ENCODE measurements at places on chromosomes 13 and 19.

DNA sequence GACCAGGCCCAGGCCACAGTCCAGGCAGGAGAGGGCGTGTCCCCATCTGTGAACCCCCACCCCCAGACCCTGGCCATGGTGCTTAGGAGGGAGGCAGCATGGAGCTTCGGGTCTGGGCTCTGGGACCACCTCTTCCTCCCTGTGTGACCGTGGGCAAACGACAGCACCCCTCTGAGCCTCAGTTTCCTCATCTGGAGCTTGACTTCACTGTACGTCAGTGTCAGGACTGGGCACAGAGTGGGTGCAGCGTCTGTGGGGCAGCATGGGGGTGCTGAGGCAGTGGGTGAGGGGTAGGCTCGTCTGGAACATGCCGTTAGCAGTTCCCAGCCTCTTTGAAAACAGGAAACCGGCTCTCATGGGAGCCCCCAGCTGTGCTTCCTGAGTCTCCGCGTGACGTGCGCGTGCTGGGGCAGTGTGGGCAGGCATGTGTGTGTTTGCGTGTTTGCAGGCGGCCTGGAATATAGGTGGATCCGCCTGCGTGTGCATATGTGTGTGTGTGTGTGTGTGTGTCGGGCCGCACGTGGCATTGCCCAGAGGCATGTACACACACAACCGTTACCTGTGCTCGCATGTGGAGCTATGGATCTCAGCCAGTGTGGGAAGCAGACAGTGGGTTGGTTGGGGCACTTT, 15.8 kb downstream of the ARRDC2 start:
- DNase-seq: no peak

GRCh38 chr19:28419312-28419711, 793.6 kb downstream of the UQCRFS1 start:
- DNase-seq: no peak

DNA sequence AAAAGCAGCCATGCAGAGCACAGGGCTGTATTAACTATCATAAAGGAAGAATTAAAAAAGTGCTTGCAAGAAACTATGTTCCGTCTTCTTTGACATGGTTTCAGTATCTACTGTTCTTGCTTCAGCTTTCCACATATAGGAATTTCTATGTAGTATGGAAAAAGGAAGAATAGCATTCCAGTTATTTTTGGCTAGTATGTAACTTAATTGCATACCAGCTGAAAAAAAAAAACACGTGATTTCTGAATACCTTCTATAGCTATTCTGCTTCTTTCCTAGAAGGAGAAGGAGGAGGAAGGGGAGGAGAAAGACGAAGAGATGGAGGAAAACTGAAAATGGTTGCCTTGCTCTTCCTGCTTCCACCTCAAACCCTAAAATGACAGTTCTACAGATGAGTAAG, 619.0 kb downstream of the KCTD12 start:
- DNase-seq: no peak

DNA sequence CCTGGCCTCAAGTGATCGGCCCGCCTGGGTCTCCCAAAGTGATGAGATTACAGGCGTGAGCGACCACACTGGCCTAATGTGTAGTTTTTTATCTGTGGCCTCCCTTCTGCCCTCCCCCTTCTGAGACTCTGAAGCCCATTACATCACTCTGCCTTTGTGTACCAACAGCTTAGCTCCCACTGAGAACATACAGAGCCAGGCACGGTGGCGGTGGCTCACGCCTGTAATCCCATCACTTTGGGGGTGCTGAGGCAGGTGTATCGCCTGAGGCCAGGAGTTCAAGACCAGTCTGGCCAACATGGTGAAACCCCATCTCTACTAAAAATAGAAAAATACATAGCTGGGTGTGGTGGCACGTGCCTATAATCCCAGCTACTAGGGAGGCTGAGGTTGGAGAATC, 12.6 kb downstream of the NCR1 start:
- DNase-seq: no peak

- DNase-seq: no peak
Measured at GRCh38 chr19:5078182-5078581, 109.3 kb downstream of the KDM4B start.

DNA sequence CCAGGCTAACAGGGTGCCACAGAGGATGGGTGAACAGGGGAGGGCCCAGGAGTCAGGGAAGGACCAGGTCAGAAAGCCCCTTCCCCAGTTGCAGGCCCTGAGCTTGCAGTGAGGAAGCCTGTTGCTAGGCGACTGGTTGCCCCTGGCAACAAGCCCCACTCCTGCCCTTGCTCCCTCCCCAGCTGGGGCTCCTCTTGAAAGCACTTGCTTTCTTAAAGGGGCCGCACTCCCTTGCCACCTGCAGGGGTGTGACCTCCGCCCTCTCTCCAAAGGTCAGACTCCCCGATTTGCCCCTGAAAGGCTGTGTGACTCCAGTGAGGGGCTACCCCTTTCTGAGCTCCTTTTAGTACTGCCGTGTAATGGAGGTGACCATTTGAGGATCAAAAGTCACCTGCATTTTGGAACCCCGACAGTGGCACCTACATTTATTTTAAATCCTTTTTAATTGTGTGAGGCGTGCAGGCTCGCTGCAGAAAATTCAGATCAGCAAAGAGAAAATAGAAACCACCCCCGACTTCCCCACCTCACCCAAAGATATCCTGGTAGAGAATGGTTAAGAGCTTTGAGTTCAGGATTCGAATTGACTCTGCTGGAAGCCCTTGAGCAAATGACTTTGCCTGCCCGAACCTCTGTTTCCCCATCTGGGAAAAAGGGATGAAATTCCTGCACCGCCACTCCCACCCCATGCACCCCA, 4.8 kb downstream of the FCHO1 start:
- DNase-seq: peak; percentile 95

GRCh38 chr19:18809149-18809868, 18.2 kb upstream of the COMP start:
- no peak for DNase-seq

DNA sequence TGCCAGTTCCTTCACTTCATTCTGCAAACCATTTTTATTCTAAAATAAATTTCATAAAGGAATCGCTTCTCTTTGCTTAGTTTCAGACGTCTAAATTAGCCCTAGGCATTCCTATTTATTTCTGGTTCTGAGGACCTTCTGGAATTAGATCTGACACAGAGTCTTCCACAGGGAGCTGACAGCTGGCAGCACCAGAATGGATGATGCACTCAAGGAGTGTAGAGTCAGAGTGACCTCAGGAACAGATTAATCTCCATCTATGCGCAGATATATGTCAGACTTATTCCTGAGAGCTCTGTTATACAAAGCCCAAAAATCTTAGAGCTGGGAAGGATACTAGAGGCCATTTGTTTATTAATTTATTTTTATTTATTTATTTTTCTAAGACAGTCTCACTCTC, 450.8 kb downstream of the HS6ST3 start:
- peak; percentile 85 for DNase-seq

DNA sequence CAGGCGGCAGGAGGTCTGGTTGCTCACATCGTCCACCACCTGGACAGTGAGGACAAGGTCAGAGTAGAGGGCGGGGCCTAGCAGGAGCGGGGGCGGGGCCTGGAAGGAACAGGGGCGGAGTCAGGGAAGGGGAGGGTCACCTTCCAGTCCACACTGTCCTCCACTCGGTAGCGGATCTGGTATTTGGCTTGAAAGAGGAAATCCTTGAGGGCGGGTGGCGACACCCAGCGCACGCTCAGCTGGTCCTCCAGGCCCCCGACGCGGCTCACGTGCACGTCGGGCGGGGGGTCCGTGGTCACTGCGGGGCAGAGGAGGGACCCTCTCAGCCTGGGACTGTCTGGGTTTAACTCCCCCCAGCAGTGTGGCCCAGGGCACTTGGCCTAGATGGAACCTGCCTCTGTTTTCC, 8.2 kb downstream of the REX1BD start:
- DNase-seq: peak; percentile 40

- DNase-seq: peak; percentile 48
Measured at GRCh38 chr19:4566402-4567051, 7.0 kb upstream of the SEMA6B start.

- DNase-seq: no peak
Measured at GRCh38 chr19:12867120-12868099, 13.8 kb downstream of the DNASE2 start.

DNA sequence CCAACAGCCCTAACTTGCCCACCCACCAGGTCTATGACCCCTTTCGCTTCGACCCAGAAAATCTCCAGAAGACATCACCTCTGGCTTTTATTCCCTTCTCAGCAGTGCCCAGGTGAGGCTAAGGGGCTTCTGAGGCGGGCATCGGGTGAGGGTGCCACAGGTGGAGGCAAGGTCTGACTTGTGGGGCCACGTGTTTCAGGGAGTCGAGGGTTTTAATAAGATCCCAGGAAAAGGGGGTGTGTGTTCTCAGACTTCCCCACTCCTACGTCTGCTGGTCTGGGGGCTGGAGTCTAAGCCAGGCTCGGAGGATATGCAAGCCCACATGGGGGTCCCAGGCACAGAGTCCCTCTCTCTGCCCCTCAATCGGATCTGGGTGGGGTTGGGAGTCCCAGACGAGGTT, 30.9 kb upstream of the CYP4F8 start:
- no peak for DNase-seq

DNA sequence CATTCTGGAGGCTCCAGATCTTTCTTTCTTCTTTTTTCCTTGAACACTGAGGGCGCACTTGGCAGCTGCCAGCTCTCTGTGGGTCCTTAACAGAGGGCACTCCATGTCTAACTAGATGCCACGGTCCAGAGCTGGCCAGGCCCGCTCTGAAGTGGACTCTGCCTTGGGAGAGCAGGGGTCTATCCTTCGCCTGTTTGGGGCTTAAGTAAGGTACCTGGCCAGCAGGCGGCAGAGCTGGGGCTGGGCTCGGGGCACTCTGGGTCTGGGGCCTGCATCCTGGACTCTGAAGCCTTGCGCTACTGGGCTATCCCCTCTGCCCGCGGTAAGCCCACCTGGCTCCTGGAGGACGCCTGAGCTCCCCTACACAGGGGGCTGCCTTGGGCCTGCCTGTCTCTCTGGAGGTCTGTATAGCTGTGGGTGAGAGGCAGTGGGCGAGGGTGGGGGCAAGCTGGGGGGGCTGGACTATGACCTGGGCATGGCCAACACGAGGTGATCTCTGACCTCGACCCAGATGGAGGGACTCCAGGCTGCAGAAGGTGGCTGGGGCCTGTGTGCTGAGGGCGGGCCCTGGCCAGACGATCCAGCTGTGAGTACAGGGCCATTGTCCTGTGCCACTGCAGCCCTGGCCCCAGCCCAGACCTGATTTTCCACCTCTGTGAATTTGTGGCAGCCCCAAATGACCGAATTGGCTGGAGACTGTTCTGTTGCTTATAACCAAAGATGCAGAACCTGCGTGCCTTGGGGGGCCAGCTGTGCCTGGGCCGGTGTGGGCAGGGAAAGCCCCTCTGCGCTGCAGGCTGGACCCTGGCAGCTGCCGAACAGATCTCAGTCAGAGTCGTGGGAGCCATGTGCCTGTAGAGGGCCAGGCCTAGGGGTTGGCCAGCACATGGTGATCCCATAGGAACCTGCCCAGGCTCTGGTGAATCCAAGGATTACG, 26.5 kb downstream of the CEBPG start:
- DNase-seq: no peak

GRCh38 chr19:48292798-48293197, 22.9 kb downstream of the ZNF114 start:
- DNase-seq: no peak

DNA sequence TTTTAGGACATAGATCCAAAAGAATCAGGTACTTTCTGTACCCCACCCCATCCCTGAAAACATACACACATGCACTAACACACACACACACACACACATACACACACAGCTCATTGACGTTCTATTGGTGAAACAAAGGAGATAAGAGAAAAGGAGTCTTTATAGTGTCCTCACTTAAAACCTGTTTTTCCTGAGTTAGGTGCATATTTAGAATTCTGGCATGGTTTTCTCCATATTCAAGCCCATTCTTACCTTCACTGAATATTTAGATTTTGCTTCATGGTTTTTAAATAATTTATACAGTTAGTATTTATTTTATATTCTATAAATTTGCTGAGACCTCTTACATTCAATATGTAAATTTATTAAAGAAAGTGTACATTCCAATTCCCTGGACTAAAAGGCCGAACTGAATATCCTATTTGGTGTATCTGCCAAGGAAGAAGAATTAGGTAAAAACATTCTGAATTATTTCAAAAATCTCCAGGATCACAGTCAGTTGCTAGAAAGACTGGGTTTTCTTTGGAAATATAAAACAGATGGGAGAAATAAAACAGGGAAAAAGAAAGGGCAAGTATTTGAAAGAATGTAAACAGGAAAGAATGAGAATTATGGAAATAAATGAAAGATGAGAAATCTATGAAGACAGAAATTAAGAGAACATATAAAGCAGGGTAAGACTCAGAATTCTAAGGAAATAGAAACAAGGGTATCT, 556.2 kb downstream of the KCTD12 start:
- DNase-seq: no peak

DNA sequence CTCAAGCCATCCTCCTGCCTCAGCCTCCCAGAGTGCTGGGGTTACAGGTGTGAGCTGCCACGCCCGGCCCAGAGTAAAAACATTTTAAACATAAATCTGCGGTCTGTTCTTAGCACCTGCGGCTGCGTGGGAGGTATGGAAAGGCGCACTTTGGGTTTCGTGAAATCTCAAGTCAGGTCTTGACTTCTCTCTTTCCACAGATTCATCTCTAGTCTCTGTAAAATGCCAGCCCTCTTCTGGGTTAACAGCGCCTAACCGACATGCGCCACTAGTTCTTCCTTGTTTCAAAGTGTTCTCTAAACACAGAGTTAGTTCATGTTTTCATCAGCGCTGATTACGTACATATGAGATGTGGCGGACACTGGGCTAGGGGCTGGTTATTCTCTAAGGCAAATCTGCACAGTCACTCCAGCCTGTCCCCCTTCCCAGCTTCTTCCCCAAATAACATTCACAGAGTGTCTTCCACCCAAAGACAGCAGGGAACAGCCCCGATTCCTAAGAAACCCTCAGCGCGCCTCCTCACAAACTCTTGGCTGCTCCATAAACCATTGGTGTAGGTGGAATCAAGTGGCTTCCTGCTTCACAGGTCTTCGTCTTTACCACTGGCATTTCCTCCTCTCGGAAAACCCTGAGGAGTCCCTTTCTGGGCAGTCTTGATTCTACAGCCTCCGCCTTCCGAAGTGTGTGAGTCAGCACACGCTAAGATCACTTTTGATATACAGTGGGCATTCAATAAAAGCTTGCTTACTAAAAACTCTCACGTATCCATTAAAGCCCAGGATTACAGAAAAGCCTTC, 1.4 kb downstream of the PARP4 start:
- DNase-seq: no peak

DNA sequence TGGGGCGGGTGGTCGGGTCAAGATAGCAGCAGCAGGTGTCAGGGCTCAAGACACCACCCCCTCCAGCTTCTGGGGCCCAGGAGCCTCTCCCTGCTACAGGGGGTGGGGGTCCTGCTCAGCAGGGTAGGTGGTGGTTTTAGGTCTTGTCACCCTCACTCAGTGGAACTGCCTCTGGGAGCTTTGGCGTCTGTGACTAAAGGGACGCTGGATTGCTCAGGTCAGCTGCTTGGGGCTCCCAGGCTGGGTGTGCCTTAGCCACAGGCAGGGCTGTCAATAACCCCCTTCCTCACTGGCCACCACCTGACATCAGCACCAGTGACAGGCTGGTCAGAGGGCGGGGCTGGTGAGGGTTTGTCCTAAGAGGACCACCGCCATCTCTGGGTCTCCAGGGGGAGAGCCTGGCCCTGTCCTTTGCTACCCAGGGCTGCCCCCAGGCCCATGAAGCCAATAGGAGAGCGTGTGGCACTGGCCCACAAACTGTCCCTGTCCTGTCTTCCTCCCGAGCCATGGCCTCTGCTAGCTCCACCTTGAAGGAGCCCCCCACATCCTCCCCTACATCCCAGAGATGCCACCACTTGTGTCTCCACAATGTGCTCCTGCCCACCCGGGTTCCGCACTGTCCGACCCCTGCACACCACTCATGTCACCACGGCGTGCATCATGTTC, 36.4 kb downstream of the MAU2 start:
- DNase-seq: no peak

All from NCI-H524 (cell line).